ENCODE measurements at places on chromosomes 2 and 18.

GRCh38 chr2:18559531-18560030 lies 872 bp downstream of the RDH14 start:
- DNase-seq: no peak

GRCh38 chr2:137942037-137942832 lies 22.0 kb upstream of the HNMT start:
- no peak for DNase-seq

DNA sequence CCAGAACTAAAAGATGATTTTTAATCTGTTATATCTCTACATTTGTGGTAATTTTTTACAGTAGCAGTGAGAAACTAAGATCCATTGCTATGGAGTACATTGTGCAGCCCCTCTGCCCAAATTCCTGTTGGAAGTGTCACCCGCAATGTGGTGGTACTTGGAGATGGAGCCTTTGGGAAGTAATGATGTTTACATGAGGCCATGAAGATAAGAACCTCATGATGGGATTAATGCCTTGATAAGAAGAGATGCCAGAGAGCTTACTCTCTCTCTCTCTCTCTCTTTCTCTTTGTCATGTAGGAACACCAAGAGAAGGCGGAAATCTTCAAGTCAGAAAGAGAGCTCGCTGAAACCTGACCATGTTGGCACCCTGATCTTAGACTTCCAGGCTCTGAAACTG lies 535.4 kb downstream of the PID1 start:
- no peak for DNase-seq

DNA sequence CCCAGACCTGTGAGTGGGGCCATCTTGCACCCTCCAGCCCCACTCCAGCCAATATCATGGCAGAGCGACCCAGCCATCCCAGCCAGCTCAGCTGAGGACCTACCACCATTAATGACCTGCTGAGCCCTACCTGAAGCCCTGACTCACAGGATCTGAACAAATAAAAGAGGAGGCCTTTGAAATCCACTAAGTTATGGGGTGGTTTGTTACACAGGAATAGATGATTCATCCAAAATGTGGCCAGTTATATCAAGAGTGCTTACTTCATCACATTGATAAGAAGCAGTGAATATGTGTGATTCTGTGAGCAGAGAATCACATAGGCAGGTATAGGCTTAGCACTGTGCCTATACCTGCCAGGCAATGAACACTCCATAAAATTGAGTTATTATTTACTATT lies 34.7 kb upstream of the FAM124B start:
- no peak for DNase-seq

DNA sequence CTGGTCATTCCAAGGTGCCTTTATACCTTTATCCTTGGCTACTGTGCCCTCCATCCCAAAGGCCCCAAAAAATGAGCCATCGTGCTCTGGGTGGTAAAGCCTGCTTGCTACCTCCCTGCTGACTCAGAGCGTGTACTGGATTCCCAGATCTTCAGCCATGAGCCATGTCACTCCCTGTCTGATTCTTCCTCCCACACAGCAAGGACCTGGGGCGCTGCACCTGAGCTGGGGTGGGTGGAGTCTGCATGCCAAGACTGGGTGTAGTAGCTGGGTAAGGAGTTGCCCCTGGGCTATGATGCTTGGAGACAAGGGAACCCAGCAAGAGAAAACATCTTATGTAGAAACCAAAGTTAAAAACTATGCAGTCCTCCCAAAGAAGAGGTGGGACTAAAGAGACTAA lies 37.2 kb upstream of the APCDD1 start:
- DNase-seq: no peak

- DNase-seq: no peak
Observed at GRCh38 chr18:75201282-75202270, 7.4 kb downstream of the PTGR3 start.
